ENCODE measurements at places on chromosomes 3 and 15.

DNA sequence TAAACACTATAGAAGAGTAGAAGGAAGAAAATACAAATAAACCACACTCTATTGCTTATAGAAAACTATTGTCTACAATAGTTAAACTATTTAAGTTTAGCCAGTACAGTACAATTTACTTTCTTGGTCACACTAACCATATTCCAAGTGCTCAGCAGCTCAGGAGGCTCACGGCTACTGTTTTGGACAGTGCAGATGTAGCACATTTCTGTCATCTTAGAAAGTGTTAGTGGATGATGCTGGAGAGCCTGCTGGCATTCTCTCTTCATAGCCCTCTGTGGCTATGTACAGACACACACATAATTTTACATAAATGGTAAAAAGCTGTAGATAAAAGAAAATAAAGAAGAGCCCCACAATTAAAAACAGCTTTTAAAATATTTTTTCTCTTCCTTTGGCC is 23.8 kb downstream of the NUDT16 start:
- no peak for DNase-seq

DNA sequence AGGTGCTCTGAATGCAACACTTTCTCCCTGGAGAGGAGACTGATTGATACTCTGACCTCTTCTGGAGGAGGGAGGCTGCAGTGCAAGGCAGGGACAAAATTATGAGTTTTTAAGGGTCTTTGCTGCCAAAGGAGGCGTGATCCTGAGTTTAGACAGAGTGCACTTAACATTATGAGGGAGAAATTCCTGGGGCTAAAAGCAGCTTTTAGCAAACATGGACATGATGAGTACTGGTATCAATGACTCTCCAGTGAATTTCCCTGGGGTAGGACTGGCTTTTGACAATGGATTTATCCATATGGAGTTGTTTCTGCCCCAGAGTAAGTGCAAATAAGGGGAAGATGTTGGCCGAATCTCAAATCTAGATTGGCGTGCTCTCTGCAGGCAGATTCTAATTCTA is 133.1 kb downstream of the THSD4 start:
- no peak for DNase-seq

- no peak for DNase-seq
Measured at GRCh38 chr3:50340147-50340447, 539 bp downstream of the RASSF1 start.

- DNase-seq = peak; percentile 72
Measured at GRCh38 chr3:38353151-38353550, 6.6 kb downstream of the XYLB start.

- peak; percentile 58 for DNase-seq
Measured at GRCh38 chr3:127217596-127218453, 24.9 kb downstream of the PRR23E start.

DNA sequence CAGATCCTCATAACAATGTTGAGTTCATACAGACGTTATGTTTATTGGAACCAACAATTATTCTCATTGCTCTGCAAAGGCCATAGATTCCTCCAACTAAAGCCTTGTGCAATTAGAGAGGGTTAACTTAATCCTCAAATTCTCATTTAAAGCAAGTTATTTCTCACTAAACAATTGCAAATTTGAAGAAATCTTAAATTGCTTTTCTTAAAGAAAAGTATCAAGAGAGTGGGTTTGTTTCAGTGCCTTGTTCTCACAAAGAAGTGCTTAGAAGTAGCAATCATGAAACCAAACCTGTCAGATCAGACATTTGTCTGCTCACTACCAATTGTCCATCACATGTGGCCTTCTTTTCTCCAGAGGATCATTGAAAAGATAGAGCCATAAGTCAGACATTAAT is 124.8 kb downstream of the KCNH8 start:
- no peak for DNase-seq

GRCh38 chr15:57611938-57612337 is 20.2 kb downstream of the MYZAP start:
- DNase-seq = peak; percentile 20

DNA sequence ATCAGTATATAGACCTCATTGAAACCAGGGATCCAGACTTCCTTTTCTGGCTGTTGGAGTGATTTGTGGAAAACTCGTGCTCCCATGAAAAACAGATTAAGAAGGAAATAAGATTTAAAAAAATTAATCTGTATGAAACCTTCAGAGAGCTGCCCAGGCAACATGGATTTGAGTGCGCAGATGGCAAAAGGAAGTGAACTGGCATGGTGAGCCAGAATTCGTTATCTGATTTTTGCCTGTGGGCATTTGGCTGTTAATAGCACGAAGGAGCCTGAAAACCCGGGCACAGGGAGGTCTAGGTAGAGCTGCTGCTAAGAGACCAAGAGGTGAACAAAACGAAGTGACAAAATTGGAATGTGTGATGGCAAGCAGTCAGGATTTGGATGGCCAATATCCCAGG is 19.1 kb upstream of the SPINK8 start:
- DNase-seq = no peak

DNA sequence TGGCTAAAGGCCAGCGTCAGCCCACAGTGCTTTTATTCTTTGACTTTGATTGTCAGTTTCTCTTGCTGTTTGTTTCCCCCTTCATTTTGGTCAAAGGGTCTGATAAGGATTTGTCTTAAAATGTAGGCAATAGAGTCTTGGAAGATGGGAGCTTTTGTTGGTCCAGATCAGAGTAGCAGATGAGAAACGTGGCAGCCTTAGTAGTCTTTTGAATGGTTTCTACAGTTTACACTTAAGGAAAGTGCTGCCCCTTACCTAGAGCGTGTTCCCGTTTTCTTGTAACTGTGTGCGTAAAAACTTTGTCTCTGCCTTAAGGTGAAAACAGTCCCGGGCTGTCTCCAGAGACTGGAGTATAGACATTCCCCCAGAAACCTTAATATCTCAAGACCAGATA is 630 bp downstream of the LXN start:
- DNase-seq = peak; percentile 6

DNA sequence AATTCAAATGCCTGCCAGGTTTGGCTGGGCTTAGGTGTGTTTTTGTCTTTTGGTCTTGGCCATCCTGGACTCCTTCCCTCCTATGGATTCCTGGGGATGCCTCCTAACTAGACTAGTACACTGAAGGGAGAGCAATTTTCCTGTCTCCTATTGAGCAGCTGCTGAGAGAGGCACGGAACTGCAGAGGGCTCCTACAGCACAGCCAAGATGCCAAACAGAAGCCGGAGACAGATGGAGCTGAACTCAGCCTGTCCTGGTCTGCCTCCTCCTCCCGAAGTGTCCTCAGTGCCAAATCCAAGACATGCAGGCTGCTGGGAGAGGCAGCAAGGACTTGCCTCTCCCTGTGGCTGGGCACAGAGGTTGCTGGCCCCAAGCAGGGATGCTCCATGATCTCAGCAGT is 256.6 kb upstream of the PROK2 start:
- no peak for DNase-seq

DNA sequence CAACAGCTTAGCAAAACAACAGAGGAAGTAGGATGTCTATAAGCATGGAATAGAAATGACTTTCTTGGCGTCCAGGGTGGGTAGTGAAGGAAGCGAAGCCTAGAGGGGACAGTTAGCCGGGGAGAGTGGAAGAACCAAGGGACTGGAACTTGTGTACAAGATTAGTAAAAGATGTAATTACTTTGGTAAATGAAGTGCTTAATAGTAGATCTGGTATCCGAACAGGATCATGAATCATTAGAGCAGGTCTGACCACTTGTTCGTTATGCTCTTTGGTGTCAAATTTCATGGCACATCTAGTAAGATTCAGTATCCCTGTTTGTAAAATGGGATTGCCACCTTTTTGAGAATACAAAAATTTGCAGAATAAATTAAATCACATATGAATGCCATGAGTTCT is 112.5 kb upstream of the MLF1 start:
- DNase-seq = no peak

DNA sequence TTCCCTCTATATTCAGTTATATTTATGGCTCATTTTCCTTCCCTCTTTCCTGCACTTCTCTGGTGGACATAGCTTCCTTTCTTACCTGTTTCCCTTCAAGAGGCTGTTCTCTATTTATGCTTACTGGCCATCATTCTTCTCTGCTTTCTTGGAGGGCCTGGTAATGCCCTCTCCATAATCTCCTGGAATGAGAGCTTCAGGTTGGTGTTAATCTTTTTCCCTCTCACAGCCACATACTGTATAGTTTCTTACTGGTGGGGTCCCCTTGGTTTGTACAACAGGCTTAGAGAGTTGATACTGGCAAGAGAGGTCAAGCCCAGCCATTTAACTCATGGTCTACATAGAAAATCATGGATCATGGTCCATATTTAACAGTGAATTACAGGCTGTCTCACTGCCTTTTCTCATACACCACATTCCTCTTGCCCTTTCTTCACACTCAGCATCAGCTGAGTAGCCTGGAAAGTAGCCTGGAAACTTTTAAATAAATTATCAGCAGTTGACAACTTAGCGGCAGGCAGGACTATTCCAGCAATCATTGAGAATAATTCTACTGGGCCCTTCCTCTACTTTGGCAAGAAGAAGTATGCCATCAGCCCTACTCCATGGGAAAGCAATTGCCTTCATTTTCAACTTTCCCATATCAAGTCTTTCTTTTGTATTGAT is 38.0 kb upstream of the DPH6 start:
- DNase-seq = no peak

Data from EL (cell line).